NAMALWA (cell line): ENCODE measurements at places on chromosomes 2 and 18.
A peak's percentile ranks its signal among the peaks of the same experiment; 100 is the strongest.

DNA sequence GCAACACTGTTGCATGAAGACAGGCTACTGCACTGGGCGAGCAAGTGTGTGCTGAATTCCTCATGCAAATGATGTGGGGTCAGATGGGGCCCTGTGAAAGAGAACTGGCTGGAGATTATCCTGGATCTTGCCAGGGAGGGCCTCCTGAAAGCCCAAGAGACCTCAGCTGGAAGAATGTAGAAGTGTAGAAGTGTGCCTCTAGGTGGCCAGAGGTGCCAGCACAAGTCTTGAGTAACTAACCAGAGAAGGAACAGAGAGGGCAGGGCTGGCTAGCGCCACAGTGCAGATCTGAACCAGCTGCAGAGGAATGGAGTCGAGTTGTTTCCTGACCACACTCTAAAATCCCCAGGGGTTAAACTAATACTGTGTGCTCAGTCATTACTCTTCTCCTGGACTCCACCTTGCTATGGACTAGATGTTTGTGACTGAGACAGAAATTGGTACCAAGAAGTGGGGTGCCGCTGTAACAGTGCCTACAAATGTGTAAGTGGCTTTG, 399.3 kb downstream of the LRATD1 start:
- peak; percentile 6 for DNase-seq

GRCh38 chr18:78159397-78159796, 820.2 kb upstream of the SALL3 start:
- DNase-seq, result no peak

DNA sequence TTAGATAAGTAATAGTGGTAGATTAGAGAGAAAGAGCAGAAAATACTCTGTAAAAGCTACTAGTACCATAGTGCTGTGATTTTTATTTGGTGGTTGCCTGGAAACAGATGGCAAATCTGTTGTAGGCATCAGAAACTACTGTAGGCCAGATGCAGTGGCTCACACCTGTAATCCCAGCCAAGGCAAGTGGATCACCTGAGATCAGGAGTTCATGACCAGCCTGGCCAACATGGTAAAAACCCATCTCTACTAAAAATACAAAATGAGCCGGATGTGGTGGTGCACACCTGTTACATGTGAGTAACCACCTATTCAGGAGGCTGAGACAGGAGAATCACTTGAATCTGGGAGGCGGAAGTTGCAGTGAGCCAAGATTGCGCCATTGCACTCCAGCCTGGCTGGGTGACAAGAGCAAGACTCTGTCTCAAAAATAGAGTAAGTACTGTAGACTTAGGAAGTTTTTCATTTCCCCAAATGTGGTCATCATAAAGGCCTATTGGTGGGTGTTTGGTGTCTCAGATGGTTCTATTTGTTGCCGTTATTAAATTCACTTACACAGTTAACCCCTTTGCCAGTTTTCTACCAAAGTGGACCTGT, 79.6 kb downstream of the SPTBN1 start:
- DNase-seq, result peak; percentile 10

GRCh38 chr2:158610059-158610458, 153.3 kb downstream of the PKP4 start:
- DNase-seq, result no peak

DNA sequence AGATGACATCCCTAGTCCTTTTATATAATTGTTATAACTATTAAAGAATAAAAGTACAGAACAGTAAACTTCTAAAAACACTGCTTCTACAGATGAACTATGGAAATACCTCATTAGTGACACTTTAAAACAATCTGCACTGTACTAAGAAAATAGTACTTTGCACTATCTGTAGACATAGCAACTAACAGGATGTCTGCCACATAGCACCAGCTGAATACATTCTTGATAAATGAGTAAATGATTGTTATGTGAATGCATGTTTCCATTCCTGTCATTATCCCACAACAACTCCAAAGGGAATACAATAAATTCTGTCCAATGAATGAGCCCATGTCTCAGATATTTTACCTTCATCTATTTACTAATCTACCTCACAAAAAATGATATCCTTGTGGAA, 115.3 kb upstream of the SLC35G4 start:
- no peak for DNase-seq

GRCh38 chr18:49756135-49756534, 57.2 kb downstream of the ACAA2 start:
- no peak for DNase-seq

DNA sequence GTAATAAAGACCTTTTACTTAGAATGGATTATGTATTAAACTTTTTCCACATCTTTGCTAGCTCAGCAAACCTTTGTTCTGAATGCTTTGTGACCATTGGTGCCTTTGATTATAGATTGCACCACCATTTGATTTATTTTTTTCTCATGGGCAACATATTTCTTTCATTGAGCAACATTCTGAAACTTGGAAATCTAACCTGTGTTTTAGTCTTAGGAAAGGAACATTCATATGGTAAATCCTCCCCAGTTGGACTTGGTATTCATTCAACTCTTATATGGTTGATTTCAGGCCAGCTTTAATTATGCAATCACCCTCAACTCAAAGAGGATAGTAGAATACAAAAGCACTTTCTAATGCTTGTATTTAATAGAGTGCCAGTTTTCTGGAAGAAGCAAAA, 1077.9 kb upstream of the ZEB2 start:
- DNase-seq, result no peak

- DNase-seq, result no peak
These were observed 663 bp downstream of the TRIM54 start for GRCh38 chr2:27282892-27283291.

GRCh38 chr2:218472988-218473387, 54.1 kb downstream of the VIL1 start:
- DNase-seq, result no peak

- no peak for DNase-seq
These were observed 45.6 kb upstream of the TTC39C start for GRCh38 chr18:23968638-23969604.

- no peak for DNase-seq
These were observed 211.2 kb downstream of the TNS1 start for GRCh38 chr2:217791551-217791950.

GRCh38 chr2:111071600-111072171, 49.0 kb upstream of the BCL2L11 start:
- DNase-seq, result no peak

DNA sequence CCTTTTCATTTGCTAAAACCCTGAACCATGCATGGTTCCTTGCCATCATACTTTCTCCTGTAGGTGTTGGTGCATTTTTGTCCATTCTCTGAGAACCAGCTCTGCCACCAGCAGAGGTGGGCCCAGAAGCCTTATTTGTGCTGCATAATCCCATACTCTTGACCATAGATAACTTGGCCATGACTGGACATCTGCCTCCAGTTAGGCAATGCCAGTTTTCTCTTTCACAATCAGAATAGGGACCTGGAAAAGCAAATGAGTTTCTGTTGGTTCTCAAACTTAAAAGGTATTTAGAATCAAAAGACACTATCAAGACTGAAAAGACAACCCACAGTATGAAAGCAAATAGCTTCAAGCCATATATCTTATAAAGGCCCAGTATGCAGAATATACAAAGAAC, 167.3 kb downstream of the MAIP1 start:
- no peak for DNase-seq

GRCh38 chr18:67652288-67652687, 135.8 kb upstream of the DSEL start:
- DNase-seq, result no peak

GRCh38 chr2:108932736-108933332, 56.2 kb downstream of the EDAR start:
- no peak for DNase-seq

DNA sequence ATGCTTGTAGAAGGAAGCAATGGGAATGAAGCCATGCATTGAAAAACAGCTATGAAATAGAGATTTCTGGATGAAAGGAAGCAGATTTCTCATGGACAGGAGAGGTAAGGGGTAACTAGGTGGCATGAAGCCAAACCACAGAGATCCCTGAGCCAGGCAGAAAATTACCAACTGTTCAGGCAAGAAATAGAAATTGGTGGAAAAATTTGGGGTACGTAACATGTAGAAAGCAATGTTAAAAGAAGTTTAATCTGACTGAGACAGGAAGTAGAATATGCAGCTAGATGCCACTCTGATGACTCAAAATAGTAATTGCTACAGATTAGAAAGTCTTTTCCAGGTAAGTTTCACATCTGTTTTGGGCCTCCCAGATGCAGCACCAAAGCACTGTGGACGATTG, 928.5 kb upstream of the CELF4 start:
- no peak for DNase-seq

- DNase-seq, result no peak
These were observed 12.8 kb downstream of the EIF2AK2 start for GRCh38 chr2:37143974-37144373.

- no peak for DNase-seq
These were observed 2.6 kb downstream of the TMEM131 start for GRCh38 chr2:97992836-97993825.
